Upper lobe of left lung (tissue), 6 donors: ENCODE measurements at places on chromosomes 13 and 19. TPM values are rescaled to one million over a fixed set of nuclear protein-coding genes. Genes with fewer than 3 reads are reported as not detected.
A peak's percentile ranks its signal among the peaks of the same experiment; 100 is the strongest.

The CNN1 gene
- total RNA-seq = 47.9 TPM

DNA sequence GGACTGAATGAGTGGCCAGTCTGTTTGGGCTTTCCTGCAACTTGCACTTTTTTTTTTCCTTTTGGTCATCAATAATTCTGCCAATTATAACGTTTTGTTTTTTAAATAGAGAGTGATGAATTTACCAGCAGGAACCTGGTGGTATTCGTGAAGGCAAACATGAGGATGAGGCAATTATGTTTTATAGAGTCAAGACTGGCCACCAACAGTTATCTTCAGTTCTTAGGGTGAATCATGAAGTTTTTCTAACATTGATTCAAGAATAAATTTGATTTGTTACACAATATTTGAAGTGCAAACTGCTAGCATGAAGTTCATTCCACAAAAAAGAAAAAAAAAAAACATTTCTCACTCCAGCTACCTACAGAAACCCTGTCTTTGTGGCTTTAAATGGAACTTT is 244.5 kb downstream of the SPRY2 start:
- no peak for DNase-seq

GRCh38 chr13:114065141-114065925 is 67.1 kb downstream of the RASA3 start:
- DNase-seq = peak; percentile 89

GRCh38 chr13:20714563-20715329 is 11.2 kb downstream of the IL17D start:
- DNase-seq = peak; percentile 46

DNA sequence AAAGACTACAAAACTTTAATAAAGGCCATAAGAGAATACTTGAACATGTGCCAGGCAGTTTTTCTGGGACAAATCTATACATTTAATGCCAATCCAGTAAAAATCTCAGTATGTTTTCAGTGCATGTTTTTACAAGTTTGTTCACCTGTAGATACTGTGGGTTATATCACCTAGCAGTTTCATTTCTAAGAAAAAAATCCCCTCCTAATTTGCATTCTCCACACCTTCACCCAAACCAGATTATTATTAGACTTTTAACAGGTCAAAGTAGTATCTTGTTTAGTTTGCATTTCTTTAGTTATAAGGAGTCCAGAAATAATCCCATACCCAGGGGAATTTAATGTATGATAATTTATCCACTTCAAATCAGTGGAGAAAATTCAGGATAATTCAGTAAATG is 17.0 kb upstream of the LPAR6 start:
- DNase-seq = no peak

- no peak for DNase-seq
Measured at GRCh38 chr19:38190061-38190460, 34.0 kb downstream of the DPF1 start.

The ADGRE1 gene
- 7.3 TPM for total RNA-seq

DNA sequence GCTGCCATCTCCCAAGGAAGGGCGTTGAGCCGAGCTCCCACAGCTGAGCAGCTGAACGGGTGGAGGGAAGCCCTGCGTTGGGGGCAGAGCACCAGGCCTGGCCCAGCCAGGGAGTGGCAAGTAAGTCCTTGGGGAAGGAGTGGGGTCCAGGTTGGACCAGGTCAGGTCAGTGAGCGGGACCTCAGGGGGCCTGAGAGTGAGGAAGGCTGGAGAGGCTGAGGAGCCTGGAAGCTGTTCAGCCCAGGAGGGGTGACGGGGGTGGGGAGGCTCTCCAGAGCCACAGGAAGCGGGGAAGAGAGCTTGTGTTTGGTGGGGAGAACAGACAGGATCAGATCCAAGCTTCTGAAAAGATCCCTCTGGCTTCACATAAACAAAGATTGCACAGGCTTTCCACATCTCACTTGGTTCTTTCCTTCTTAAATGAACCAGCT is 55.4 kb upstream of the ATP12A start:
- peak; percentile 46 for DNase-seq

The TMEM86B gene
- 4.3 TPM for total RNA-seq

The NXNL1 gene
- not detected for total RNA-seq

The LMTK3 gene
- total RNA-seq = 7.4 TPM

The CLPTM1 gene
- 139 TPM for total RNA-seq

The CCDC70 gene
- not detected for total RNA-seq

- no peak for DNase-seq
Measured at GRCh38 chr13:66087269-66087710, 1142.8 kb downstream of the PCDH9 start.

The DIAPH3 gene
- 5.4 TPM for total RNA-seq

GRCh38 chr19:30390356-30390988 is 18.3 kb downstream of the ZNF536 start:
- DNase-seq = no peak

DNA sequence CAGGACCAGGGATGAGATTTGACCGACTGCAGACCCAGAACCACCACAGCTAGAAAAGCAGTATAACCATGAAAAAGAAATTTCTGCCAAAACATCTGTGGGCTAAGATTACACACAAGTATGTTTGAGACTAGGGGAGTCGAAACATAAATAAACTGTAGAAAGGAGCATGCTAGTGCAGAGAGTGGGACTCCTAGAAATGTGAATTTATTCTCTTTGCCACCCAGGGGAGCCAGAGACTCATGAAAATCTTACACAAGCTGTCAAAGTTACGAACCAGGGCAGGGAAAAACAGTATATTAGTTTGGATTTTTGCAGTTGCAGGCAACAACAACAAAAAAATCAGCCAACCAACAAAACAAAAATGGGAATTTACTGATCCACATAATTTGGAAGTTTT is 12.3 kb upstream of the HSPH1 start:
- DNase-seq = no peak

GRCh38 chr19:47994209-47994802 is at the start of gene ELSPBP1:
Gene ELSPBP1 (plus strand): TSS chr19:47994632. CDS start chr19:48008668, 14,036 bp downstream.
- no peak for DNase-seq

The PLPP2 gene
- 27.2 TPM for total RNA-seq
